ENCODE measurements at places on chromosomes 4 and X. TPM values are rescaled to one million over a fixed set of nuclear protein-coding genes. Genes with fewer than 3 reads are reported as not detected.

DNA sequence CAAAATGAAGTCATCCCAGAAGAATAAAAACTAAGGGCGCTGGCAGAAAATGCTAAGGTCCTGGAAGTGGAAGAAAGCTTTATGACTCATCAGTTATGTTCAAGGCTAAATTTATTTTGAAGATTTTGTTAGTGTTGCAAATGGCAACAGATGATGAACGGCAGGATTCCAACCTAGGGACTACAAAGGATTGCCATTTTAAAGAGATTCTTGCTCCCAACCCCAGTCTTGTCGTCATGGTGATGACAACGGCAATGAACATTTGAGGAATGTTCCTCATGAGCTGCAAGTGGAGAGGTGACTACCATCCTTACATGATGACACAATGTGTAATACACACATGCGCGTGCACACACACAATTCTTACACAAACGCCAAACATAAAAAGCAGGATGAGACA lies 54.4 kb upstream of the FTHL17 start:
- no peak for DNase-seq

GRCh38 chrX:7233580-7234406 lies 85.8 kb upstream of the PUDP start:
- no peak for DNase-seq

DNA sequence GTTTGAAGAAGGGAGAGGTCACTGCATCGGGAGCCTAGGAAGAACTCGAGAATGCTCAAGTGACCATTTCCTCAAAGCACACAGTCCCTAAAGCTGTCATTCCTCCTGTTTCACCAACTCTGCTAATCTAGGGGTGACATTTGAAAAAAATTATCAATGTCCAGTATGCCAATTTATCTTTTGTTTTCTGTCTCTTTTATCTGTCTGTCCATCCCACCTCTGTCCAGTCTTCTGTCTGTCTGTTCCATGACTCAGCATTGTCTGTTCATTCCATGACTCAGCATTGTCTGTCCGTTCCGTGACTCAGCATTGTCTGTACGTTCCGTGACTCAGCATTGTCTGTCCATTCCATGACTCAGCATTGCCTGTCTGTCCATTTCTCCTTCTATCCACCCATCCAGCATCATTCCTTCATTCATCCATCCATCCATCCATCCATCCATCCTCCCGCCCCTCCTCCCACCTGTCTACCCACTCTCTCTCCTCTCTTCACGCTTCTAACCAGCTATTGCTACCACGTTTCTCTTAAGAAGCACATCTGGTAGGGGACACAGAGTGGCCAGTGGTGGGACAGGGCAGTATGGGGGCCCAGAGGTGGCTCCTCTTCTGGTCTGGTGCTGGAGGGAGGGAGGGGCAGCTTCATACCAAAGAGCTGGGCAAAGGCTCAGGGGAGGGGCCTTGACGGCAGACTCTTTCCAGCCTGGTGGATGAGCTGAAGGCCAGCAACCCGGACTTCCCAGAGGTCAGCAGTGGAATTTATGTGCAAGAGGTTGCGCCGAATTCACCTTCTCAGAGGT lies 34.1 kb downstream of the HTRA3 start:
- no peak for DNase-seq

- DNase-seq: no peak
These were observed 4.9 kb downstream of the CHRNA9 start for GRCh38 chr4:40340030-40340429.

- no peak for DNase-seq
These were observed 756.7 kb upstream of the SLIT2 start for GRCh38 chr4:19494961-19495360.

Gene INPP4B
- 36.4 TPM for polyA plus RNA-seq

Gene CABS1
- not detected for polyA plus RNA-seq

Gene ADH1A
- polyA plus RNA-seq: 0.54 TPM

All from forelimb muscle (tissue), 1 donor.